ENCODE measurements at places on chromosomes 2 and 18.

DNA sequence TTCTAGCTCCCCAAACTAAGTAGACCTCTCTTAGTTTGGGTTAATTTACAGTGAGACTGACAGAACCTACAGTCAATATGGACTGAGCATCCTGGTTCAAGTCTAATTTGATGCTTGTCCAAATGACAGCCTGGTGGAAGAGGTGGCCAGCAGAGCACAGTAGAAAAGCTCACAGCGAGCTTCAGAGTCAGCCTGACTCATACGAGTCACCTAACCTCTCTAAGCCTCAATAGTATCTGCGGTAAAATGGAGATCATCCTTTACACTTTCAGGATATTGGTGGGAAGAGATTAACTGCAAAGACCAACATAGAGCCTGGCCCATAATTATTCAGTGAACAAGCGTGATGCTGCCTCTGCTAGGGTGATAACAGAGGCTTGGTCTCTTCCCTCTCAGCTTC, 54.5 kb downstream of the DOCK10 start:
- DNase-seq, result no peak

DNA sequence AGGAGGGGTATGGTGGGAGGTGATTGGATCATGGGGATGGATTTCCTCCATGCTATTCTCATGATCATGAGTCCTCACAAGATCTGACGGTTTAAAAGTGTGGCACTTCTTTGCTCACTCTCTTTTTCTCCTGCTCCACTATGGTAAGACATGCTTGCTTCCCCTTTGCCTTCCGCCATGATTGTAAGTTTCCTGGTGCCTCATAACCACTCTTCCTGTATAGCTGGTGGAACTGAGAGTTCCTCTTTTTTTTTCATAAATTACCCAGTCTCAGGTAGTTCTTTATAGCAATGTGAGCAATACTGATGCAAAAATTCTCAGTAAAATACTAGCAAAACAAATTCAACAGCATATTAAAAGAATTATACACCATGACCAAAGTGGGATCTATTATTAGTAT, 728.5 kb upstream of the SLC8A1 start:
- no peak for DNase-seq

GRCh38 chr18:54359233-54359632, 1.5 kb downstream of the C18orf54 start:
- no peak for DNase-seq

GRCh38 chr2:2919026-2919425, 458.6 kb downstream of the EIPR1 start:
- no peak for DNase-seq

DNA sequence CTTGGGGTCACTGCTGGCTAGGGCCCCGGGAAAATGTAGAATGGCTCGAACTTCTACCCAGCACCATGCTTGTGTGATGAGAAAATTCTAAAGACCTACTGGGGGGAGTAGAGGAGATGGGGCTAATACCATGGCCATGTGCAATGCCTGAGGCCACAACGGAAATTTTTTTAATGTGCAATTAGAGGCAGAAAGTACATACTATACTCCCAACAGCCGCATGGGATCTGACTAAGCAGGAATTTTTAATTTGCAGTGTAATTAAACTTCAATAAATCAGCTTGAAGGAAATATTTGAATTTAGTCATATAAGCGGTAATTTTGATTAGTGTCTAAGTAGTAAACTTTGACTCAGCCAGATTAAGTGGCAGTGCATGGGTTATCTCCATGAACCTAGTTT, 53.2 kb upstream of the CNGA3 start:
- no peak for DNase-seq

DNA sequence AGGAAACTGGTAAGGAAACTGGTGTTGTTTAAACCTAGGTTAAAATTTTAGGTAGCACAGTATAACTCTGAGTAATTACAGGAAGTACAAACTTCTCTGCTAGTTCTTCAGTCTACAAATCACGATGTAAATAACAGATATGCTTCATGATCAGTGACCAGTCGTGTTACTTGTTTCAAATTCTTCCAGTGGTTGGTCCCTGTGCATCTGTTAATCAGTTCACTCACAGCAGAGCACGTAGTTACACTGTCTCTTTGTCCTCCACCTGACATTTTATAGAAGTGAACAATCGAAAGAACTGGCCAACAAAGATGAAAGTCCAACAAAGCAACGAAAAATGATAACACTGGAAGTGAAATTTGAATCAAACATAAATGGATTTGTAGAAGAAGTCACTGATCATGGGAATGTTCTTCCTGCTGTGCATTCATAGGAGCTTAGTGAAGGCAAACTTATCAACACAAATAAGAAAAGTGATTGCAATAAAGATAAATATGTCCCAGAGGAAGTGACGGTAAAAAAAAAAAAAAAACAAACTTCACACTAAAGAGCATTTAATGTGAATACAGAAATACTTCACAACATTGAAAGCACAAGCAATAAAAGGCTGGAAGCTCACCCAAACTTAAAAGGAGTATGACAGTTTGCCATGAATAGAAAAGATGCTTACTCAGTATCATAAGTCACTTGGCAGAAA, 7.0 kb downstream of the EIF2AK2 start:
- no peak for DNase-seq

GRCh38 chr2:119914266-119914665, 98.6 kb upstream of the EPB41L5 start:
- peak; percentile 2 for DNase-seq

DNA sequence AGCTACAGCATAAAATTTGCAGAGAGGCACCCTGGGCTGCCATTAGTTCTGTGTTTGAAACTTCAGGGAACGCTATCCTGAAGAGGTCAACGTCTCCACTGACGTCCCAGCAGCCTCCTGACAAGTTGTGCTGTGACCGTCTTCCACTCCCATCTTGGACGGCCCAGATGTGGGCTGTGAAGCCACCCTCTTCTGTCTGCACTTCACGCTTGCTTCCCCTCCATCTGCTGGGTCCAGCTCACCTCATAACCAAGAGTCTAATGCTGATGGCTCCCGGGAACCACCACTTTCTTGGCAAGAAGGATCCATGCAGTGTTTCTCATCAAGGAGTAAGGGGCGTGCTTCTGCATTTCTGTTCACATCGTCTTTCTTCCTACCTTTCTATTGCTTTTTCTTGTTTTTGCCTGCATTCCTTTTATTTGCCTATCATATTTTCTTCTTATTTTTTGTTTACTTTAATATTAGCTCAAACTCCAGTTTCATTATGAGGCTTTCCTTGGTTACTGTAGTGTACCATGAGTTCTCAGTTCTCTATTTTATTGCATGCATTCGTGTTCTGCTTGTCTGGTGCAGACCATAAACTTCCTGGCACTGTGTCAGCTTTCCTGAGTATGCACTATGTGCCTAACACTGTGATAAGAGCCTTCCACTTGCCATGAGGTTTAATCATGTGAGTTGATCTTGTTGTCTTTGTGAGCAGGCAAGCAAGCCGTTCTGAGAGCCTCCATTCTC, 631.8 kb upstream of the RAB6C start:
- no peak for DNase-seq

GRCh38 chr2:223952280-223952968, 4.8 kb upstream of the MRPL44 start:
- no peak for DNase-seq

GRCh38 chr2:148965623-148966437, 72.7 kb upstream of the LYPD6B start:
- no peak for DNase-seq

DNA sequence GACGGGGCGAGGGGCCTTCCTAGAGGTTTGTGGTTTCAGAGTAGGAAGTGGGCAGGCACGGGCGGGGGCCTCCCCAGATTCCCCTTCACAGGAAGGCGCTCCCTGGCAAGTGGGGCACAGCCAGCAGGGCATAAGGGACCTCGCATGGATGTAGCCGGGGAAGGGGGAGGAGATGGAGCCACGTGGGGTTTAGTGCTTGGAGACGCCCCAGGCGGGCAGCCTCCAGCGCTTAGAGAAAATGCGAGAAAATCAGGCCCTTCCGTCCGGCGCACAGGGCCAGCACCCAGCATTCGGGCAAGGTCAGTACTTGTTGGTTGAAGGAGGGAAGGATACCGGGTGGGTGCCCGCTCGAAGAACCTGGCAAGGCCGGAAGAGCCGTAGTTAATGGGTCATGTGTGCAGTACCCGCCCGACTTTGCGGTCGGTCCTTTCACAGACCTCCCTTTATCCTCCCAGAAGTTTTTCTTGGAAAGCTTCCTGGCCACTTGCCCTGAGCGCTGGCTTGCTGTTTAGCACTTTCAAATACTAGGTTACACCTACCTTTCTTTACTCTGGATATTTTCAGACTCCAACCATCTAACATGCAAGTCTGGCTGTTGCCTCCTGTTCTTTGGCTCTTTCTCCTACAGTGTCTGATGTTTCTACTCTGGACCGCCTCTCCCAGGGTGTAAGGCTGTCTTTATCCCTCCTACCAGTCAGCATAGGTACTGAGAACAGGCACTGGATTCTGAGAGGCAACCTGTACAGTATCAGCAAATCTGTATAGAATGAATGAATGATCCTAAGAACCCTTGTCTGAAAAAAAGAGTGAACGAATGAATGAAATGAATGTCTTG, 78.1 kb downstream of the CIB4 start:
- no peak for DNase-seq
